Liver (tissue), 10 donors: ENCODE measurements at places on chromosomes 5 and 9. TPM values are rescaled to one million over a fixed set of nuclear protein-coding genes. Genes with fewer than 3 reads are reported as not detected.

DNA sequence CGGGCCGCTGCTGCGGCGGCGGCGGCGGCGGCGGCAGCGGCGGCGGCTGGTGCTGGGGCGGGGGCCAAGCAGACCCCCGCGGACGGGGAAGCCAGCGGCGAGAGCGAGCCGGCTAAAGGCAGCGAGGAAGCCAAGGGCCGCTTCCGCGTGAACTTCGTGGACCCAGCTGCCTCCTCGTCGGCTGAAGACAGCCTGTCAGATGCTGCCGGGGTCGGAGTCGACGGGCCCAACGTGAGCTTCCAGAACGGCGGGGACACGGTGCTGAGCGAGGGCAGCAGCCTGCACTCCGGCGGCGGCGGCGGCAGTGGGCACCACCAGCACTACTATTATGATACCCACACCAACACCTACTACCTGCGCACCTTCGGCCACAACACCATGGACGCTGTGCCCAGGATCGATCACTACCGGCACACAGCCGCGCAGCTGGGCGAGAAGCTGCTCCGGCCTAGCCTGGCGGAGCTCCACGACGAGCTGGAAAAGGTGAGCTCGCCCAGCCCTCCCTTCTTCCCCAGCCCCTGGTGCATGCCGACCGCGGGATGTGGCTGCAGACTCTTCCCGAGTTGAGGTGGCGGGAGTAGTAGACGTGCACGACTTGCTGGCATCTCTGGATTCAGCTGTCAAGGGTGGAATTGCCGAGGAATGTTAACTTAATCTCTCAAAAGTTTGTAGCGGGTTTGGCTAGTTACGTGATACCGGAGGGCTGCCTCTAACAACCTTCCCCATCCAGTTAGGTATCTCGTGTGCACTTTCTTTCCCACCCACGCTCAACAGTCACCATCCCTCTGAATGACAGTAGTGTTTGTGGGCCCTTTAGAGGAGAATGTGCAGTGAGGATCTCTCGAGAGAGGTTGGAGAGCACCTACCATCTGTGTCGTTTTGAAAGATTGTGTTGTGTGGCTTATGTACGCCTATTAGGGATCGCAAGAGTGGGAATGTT, 932 bp downstream of the SLC12A2 start:
- DNase-seq: peak; percentile 36

The SH3PXD2B gene
- 3.3 TPM for total RNA-seq

- DNase-seq: no peak
Measured at GRCh38 chr5:136159457-136159856, 26.8 kb downstream of the SMAD5 start.

- no peak for DNase-seq
Measured at GRCh38 chr5:53547226-53547625, 13.2 kb upstream of the NDUFS4 start.

- no peak for DNase-seq
Measured at GRCh38 chr5:67350618-67351201, 154.1 kb upstream of the CD180 start.

GRCh38 chr9:97561501-97561900, 60.0 kb downstream of the TMOD1 start:
- no peak for DNase-seq
